ENCODE measurements at places on chromosomes 1 and 21.

- DNase-seq: no peak
Measured at GRCh38 chr1:210367566-210367965, 38.9 kb downstream of the HHAT start.

GRCh38 chr1:109474697-109475096, 8.4 kb downstream of the SYPL2 start:
- DNase-seq: no peak

DNA sequence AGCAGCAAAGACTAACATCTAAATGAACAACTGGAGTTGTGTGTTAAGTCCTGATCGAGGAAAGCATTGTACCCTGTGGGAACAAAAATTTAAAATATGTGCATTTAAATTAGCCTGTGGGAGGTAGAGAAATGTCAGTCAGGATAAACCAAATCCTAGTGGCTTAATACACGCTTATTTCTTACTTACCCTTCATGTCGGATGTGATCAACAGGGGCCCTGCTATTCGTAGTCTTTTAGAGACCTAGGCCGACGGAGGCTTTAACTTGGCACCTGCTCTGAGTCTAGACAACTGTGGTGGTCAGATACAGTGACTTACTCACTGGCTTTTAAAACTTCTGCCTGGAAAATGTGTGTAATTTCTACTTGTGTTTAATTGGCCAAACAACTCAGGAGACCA, 10.2 kb downstream of the GSTM3 start:
- peak; percentile 71 for DNase-seq

DNA sequence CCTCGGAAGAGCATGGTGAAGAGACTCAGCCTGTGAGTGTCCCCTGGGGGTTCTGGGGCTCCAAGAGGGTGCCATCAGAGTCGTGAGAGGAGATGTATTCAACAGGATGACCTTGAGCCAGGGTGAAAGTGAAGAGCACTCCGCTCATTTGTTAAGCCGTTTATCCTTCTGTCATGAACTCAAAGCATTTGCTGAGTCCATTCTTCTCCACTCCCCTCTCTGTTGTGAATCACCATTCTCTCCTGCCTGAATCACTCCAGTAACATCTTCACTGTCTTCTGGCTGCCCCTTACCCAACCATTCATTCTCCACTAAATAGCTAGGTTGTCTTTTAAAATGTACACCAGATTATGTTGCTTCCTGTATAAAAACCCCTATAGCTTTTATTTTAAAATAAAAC, 102.2 kb downstream of the RGL1 start:
- DNase-seq: no peak
